ENCODE measurements at places on chromosomes 3 and 15. TPM values are rescaled to one million over a fixed set of nuclear protein-coding genes. Genes with fewer than 3 reads are reported as not detected.

MOBP gene
- total RNA-seq, result not detected

TIMP4 gene
- total RNA-seq, result 5.0 TPM

FEZF2 gene
- not detected for total RNA-seq

- H3K4me1 ChIP-seq, result peaks cover 8% of the 10 kb centered on the region
- no peak overlapping the region for H3K27ac ChIP-seq
- no peaks in the 10 kb centered on the region for H3K36me3 ChIP-seq
- no peak for DNase-seq
- peaks cover 8% of the 10 kb centered on the region for H3K27me3 ChIP-seq
- H3K4me3 ChIP-seq, result no peak overlapping the region
Observed at GRCh38 chr3:31105438-31106077, 211.1 kb upstream of the GADL1 start.

- peak overlapping the region; percentile 53 for H3K27ac ChIP-seq
- H3K4me1 ChIP-seq, result peaks cover 60% of the 10 kb centered on the region
- H3K36me3 ChIP-seq, result peaks cover 34% of the 10 kb centered on the region
Observed at GRCh38 chr3:197270558-197271317, 27.7 kb downstream of the DLG1 start.

DNA sequence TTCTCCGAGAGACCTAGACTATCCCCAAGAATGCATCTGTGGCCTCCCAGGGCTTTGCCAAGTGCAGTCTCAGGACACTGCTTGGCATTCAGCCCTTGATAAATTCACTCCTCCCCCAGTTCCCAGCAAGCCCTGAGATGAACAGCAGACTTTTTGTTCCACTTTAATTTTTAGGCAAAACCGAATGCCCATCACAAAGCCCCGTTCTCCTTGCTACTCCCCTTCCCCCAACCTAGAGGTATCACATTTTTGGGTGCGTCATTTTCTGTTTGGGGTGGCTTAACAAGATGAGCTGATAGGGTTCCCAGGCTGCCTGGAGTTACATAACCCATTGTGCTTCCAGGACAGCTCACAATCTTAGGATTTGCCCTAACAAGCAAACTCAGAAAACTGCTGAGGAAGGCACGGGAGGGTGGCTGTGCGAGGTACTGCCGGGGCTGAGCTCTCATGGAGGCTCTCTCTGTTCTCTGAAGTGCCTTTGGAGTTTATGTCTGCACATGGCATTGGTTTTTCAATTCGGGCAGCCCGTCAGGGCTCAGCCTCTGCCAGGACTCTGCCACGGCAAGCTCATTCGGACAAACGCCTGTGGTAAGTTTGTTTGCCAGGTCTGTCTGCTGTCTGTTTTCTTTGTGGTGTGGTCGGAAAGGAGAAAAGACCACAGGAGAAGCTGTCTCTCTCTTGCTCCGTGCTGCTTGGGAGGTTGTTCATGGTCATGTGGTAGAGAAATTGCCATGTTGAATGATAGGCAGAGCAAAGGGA, at the start of gene TRAK1:
Gene TRAK1, plus strand, starts transcription at position 385 of the 759 bp plus-strand sequence. Its CDS starts 113 bp downstream, at position 498.
- peak within 1 kb of the TSS; percentile 50 for H3K27ac ChIP-seq
- H3K4me3 ChIP-seq, result no peak within 1 kb of the TSS
- peaks cover 23% of the 10 kb centered on the region for H3K36me3 ChIP-seq
- H3K27me3 ChIP-seq, result no peaks in the 10 kb centered on the region

GRCh38 chr3:48088749-48089466, 72.7 kb upstream of the MAP4 start:
- H3K27ac ChIP-seq, result peak overlapping the region; percentile 97
- DNase-seq, result peak; percentile 99
- peaks cover 4% of the 10 kb centered on the region for H3K36me3 ChIP-seq
- H3K4me3 ChIP-seq, result peak overlapping the region; percentile 96

DNA sequence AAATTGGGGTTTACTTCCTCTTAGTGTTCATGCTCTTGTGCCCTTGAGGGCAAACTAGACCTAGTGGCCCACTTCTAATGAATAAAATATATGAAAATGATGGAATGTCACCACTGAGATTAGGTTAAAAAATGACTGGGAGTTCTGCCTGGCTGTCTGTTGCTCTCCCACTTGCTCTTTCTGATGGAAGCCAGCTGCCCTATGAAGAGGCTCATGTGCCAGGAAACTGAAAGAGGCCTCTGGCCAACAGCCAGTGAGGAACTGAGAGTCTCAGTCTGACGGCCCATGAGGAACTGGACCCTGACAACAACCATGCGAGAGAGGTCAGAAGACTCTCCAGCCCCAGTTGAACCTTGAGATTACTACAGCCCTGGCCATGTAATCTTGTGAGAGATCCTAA, 107.1 kb upstream of the FHIT start:
- H3K36me3 ChIP-seq, result no peaks in the 10 kb centered on the region
- no peak for DNase-seq
- no peak overlapping the region for H3K4me3 ChIP-seq
- H3K27ac ChIP-seq, result no peak overlapping the region
- H3K27me3 ChIP-seq, result no peaks in the 10 kb centered on the region
- no peaks in the 10 kb centered on the region for H3K4me1 ChIP-seq

- H3K27me3 ChIP-seq, result no peaks in the 10 kb centered on the region
- no peak overlapping the region for H3K4me3 ChIP-seq
- no peaks in the 10 kb centered on the region for H3K4me1 ChIP-seq
- no peaks in the 10 kb centered on the region for H3K36me3 ChIP-seq
- no peak overlapping the region for H3K27ac ChIP-seq
- peak; percentile 8 for DNase-seq
Observed at GRCh38 chr3:135757421-135757820, 208.1 kb upstream of the PPP2R3A start.

- H3K4me3 ChIP-seq, result no peak overlapping the region
- no peaks in the 10 kb centered on the region for H3K36me3 ChIP-seq
- H3K27ac ChIP-seq, result no peak overlapping the region
- H3K27me3 ChIP-seq, result peaks cover 25% of the 10 kb centered on the region
- no peak for DNase-seq
- no peaks in the 10 kb centered on the region for H3K4me1 ChIP-seq
Observed at GRCh38 chr15:89972085-89972484, 29.0 kb upstream of the ZNF710 start.

DNA sequence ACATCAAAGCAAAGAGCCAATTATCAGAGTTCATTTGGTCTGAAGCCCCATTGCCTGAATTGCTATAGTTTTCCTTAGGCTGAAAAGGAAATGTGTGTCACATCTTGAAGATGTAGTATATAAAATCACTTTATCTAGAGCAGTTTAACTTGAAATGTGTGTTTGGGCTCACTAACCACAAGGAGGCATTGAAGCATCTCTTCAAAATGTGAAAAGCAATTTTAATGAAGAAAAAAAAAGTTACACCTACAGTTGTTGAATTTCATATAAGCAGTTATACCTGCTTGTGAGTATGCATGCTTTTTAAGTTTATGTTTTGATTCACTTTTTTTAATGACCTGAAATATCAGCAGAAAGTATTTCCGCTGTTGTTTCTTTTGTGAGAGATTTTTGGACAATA, 129.3 kb downstream of the IQCH start:
- no peak overlapping the region for H3K4me3 ChIP-seq
- H3K36me3 ChIP-seq, result no peaks in the 10 kb centered on the region
- H3K27ac ChIP-seq, result no peak overlapping the region
- H3K4me1 ChIP-seq, result no peaks in the 10 kb centered on the region
- no peak for DNase-seq

GRCh38 chr3:172751175-172751704, 714 bp downstream of the ECT2 start:
- no peak for DNase-seq
- no peaks in the 10 kb centered on the region for H3K27me3 ChIP-seq
- H3K4me3 ChIP-seq, result peak overlapping the region; percentile 100
- H3K27ac ChIP-seq, result peak overlapping the region; percentile 98

GRCh38 chr15:52023169-52023922, 4.3 kb downstream of the MAPK6 start:
- peaks cover 50% of the 10 kb centered on the region for H3K4me1 ChIP-seq
- no peak for DNase-seq
- peaks cover 1% of the 10 kb centered on the region for H3K36me3 ChIP-seq
- no peaks in the 10 kb centered on the region for H3K27me3 ChIP-seq
- H3K27ac ChIP-seq, result peak overlapping the region; percentile 78
- H3K4me3 ChIP-seq, result peak overlapping the region; percentile 44

DNA sequence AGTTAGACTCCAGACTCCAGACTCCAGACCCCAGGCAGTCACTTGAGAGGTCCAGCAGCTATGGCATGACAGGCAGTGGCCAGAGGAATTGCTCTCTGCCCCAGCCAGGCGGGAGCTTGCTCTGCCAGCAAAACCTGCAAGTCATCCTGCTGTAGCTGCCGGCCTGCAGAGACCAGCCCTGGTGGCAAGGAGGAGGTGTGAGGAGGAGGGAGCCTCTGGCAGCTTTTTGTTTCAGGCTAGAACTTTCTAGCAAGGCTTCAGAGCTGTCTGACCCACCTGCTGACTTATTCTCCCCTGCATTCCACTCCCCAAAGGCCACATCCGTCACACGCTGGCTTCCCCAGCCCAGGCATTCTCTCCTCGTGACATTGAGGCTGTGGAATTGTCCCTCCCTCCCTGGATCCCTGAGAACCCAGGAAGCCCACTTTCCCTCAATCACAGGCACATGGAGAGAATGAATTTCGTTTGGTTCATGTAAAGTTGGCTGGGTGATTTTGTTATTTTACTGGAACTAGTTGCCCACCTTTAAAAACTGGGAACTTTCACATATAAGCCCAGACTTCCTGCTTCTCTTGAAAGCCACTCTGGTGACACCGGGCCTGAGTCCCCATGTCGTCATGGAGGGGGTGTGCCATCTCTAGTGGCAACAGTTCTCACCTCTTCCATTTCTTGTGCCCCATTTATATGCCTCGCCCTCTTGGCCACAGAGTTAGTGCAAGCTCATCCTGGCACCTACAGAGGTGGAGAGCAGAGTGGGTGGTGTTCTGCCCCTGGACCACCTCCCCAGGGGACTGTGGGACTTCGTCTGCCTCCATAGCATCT, 82.7 kb downstream of the ABHD5 start:
- no peaks in the 10 kb centered on the region for H3K36me3 ChIP-seq
- no peak overlapping the region for H3K4me3 ChIP-seq
- H3K27ac ChIP-seq, result no peak overlapping the region
- no peaks in the 10 kb centered on the region for H3K27me3 ChIP-seq
- H3K4me1 ChIP-seq, result peaks cover 5% of the 10 kb centered on the region

DNA sequence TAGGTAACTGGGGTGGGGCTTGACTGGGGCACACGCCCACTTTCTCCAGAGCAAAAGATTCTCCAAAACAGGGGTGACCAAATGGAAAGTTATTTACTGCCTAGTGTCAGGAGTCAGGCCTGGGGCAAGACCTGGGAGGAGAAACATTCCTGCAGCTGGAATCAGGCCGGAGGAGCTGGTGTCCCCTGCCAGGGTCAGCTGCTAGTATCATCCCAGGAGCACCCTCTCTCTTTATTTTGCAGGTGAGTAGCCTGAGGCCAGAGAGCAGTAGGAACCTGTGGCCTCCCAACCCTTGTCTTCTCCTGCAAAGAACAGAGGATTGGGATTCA, 32.9 kb downstream of the DNAJB8 start:
- no peak overlapping the region for H3K27ac ChIP-seq
- H3K36me3 ChIP-seq, result no peaks in the 10 kb centered on the region
- peaks cover 20% of the 10 kb centered on the region for H3K4me1 ChIP-seq
- H3K27me3 ChIP-seq, result peaks cover 64% of the 10 kb centered on the region

DNA sequence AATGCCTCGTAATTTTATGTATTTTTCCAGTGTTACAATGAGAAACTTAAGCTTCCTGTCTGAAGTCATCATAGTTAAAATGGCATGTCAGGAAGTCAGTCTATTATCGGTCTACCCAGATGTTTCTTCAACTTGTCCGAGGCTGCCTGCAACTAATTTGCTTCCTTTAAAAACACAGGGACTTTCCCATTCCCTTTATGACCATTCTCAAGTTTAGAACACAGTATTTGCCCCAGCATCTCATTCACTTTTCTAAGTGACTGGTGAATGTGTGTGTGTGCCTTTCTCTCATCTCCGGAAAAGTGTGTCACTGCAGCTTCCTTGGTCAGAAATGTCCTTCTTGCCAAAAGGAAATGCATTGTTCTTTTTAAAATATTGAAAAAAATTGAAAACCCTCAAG, 466.6 kb downstream of the RAP2B start:
- H3K4me1 ChIP-seq, result no peaks in the 10 kb centered on the region
- H3K36me3 ChIP-seq, result no peaks in the 10 kb centered on the region
- H3K27ac ChIP-seq, result no peak overlapping the region
- DNase-seq, result no peak
- peaks cover 18% of the 10 kb centered on the region for H3K27me3 ChIP-seq
- H3K4me3 ChIP-seq, result no peak overlapping the region
